Naive thymus-derived CD4-positive, alpha-beta T cell (primary cell): ENCODE measurements at places on chromosomes 5 and 9. TPM values are rescaled to one million over a fixed set of nuclear protein-coding genes. Genes with fewer than 3 reads are reported as not detected.

Gene ZNF462
- total RNA-seq, result 2.3 TPM

Gene GRIN1
- not detected for total RNA-seq

Gene PTGER4
- total RNA-seq, result 39.6 TPM

Gene PARP8
- total RNA-seq, result 158 TPM

- H3K36me3 ChIP-seq, result no peaks in the 10 kb centered on the region
- no peak overlapping the region for H3K27ac ChIP-seq
- H3K27me3 ChIP-seq, result peaks cover 13% of the 10 kb centered on the region
- H3K4me3 ChIP-seq, result no peak overlapping the region
These were observed 1.5 kb downstream of the PCSK1 start for GRCh38 chr5:96431376-96432187.

DNA sequence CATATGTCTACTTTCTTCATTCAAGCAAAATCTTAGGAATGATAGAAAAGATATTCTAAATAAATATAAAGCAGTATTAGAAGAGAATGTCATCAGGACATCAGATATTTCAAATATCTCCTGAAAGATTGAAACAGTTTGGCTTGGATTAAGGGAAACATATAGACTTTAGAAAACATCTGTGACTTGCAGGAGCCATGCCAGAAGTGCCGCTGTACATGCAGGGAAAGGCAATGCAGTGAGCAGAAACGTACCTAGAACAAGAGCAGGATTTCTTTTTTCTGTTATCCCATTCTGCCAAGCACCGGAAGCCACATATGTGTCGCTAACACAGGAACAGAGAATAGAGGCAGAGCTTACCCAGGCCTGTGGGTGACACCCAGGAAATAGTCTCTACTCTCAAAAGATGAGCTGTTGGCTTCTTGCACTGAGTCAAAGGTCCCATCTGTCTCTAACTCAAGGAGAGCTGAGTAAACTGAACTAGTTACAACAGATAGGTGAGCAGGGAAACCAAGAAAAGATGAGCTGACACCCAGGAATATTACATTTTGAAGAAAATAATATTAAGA lies 5.8 kb downstream of the ADAMTS19 start:
- no peak overlapping the region for H3K4me3 ChIP-seq
- H3K36me3 ChIP-seq, result no peaks in the 10 kb centered on the region
- H3K4me1 ChIP-seq, result no peaks in the 10 kb centered on the region
- no peak overlapping the region for H3K27ac ChIP-seq

DNA sequence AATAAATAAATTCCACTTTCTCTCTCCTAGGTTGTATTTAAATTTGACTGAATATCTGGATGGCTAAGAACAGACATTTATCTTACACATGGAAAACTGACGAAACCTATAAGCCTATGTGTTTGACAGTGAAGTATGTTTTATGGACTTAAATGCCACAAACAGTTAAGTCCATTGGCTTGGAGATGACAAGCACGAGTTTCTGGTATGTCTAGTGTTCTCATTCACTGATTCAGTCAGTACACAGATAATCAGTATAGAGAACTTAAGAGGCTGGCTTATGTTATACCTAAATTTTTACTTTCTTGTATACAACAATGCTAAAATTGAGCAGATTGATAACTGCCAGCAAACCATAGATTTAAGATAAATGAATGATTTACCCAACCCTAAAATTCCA lies 38.9 kb downstream of the SNAPC3 start:
- H3K4me1 ChIP-seq, result no peaks in the 10 kb centered on the region
- no peak overlapping the region for H3K27ac ChIP-seq
- H3K36me3 ChIP-seq, result peaks cover 22% of the 10 kb centered on the region
- no peak overlapping the region for H3K4me3 ChIP-seq
- H3K27me3 ChIP-seq, result no peaks in the 10 kb centered on the region

DNA sequence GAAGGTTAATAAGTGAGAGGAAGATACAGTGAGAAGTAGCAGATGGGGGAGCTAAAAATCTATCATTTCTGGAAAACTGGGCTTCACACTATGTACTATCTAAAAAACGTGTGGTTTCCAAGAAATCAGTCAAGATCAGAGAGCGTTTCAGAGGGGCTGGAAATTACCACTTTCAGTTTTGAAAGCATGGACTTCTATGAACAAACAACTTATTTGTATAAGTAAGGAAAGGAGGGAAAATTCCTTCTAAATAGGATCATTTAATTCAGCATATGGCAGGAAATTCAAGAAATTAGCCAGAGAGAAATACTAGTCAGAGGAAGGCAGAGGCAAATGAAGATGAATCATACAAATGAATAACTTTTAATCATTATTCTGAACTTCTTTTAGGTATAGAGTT lies 11.3 kb downstream of the TNC start:
- no peak for DNase-seq
- no peaks in the 10 kb centered on the region for H3K4me1 ChIP-seq
- H3K36me3 ChIP-seq, result no peaks in the 10 kb centered on the region
- no peak overlapping the region for H3K4me3 ChIP-seq

GRCh38 chr9:128068386-128069205 lies 564 bp downstream of the SLC25A25 start:
- H3K4me1 ChIP-seq, result peaks cover 59% of the 10 kb centered on the region
- H3K27me3 ChIP-seq, result no peaks in the 10 kb centered on the region
- H3K4me3 ChIP-seq, result peak overlapping the region; percentile 59

GRCh38 chr9:130912932-130913598 lies 16.5 kb upstream of the QRFP start:
- no peaks in the 10 kb centered on the region for H3K36me3 ChIP-seq
- no peak overlapping the region for H3K4me3 ChIP-seq
- H3K4me1 ChIP-seq, result no peaks in the 10 kb centered on the region
- no peak for DNase-seq
- no peaks in the 10 kb centered on the region for H3K27me3 ChIP-seq
- H3K27ac ChIP-seq, result no peak overlapping the region

DNA sequence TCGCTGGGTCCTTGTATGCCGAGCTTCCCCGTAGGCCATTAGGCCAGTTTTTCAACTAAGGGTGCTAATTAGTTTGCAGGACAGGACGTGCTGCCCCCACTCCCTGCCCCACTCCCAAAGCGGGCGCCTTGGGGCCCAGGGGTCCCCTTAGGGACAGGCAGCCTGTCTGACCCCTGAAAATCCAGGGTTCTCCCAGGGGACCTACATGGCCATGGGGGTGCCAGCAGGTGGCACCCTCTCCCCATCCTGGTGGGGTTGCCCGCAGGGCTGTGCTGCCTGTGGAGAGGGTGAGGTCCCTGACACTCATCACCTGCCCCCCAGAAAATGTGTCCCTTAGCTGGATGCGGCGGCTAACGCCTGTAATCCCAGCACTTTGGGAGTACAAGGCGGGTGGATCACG lies 8.5 kb upstream of the CCDC187 start:
- H3K4me3 ChIP-seq, result no peak overlapping the region
- peak; percentile 54 for DNase-seq
- H3K4me1 ChIP-seq, result peaks cover 8% of the 10 kb centered on the region
- no peaks in the 10 kb centered on the region for H3K27me3 ChIP-seq
- H3K27ac ChIP-seq, result no peak overlapping the region
- H3K36me3 ChIP-seq, result no peaks in the 10 kb centered on the region
